NCI-H1930 (cell line): ENCODE measurements at places on chromosomes 7 and 10.

DNA sequence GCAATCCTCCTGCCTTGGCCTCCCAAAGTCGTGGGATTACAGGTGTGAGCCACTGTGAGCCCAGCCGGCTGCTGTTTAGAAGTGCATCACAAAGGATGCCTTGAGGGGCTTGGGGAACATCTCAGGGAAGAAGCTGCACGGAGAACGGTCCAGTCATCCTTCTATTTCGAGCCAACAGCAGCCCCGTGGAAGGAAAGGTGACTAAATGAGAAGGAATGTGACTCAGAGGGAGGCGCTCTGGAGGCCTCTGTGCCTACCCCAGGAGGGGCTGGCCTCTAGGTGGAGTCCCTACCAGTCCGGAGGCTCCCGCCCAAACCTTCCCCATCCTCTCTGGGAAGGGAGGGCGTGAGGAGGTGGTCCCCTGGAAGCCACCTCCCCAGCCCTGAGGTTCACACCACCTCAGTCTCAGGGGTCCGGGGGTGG is 76.2 kb downstream of the CTBP2 start:
- no peak for DNase-seq

GRCh38 chr7:131480384-131481315 is 75.8 kb downstream of the PODXL start:
- no peak for DNase-seq

DNA sequence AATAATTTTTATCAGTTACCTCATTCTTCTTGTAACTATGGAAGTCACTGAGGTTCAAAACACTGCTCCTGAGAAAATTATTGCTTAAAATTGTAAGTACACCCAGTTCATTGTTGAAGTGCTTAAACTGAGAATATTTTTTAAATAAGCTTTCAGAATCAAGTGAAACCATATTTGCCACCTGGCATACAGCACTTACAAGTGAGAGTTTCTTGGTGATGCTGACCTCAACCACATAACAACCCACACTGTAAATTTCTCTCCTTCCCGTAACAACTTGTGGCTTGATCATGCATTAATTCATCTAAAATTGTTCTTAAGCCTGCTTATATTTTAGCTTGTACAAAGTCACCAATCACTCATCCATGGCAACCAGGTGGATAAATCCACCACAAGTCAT is 34.0 kb downstream of the IMMP2L start:
- no peak for DNase-seq

DNA sequence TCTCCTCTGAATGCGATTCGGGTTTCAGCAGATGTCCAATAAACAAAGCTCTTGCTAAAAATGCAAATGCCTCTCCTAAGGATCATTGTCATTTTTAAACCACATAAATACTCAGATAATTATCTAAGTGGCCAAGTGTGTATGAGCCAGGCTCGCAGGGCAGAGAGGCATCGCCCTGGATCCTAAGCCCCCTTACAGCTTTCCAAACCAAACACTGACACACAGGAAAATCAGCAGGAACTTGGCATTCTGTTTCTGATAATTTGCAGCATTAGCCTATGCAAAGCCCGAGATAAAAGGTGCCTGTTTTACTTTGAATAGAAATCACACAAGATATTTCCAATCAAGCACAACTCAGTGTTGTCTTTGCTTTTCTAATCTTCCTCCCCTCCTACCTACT is 134.4 kb downstream of the ABCA13 start:
- DNase-seq, result no peak

GRCh38 chr10:90321132-90321816 is 536.6 kb downstream of the HTR7 start:
- DNase-seq, result no peak
